ENCODE measurements at places on chromosomes 4 and X.

DNA sequence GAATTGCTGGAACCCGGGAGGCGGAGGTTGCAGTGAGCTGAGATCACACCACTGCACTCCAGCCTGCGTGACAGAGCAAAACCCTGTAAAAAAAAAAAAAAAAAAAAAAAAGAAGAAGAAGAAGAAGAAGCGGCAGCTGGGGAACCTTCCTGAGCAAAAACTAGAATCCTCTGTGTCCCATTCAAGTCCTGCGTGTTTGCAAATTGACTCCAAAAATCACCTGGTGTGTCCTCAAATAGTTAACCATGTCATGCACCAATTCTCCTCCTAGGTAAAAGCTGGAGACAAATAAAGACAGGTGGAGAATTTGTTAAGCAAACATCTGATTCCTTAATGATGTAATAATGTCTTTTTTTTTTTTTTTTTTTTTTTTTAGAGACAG, 31.9 kb upstream of the ASMTL start:
- DNase-seq, result no peak

GRCh38 chr4:170887396-170887795, 797.6 kb upstream of the AADAT start:
- no peak for DNase-seq

DNA sequence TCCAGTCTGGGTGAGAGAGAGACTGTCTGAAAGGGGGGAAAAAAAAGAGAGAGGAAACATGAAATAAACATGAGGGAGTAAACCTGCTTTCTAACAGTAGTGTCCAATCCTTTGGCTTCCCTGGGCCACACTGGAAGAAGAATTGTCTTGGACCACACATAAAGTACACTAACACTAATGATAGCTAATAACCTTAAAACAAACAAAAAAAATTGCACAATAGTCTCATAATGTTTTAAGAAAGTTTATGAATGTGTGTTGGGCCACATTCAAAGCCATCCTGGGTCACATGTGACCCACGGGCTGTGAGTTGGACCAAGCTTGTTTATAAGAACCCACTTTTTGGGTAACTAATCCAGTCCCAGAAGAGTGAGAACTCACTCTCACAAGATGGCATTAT, 30.3 kb downstream of the PDS5A start:
- no peak for DNase-seq

DNA sequence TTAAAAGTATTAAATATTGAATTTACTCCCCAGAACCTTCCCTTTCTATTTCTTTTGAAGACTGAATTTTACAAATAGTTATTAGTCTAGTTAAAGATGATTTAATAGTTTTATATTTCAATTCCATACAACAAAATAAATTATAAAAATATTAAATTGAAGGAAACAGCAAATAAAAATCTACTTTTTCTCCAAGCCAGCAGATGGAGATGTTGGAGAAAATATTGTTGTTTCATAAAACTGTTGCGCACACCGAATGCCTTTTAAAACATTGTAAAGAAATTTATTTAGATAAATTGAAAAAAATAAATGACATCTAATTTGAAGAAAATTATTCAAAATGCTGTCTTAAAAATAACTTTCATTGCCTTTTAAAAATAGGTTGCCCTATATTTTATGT, 5.5 kb downstream of the GRIA2 start:
- DNase-seq, result no peak

DNA sequence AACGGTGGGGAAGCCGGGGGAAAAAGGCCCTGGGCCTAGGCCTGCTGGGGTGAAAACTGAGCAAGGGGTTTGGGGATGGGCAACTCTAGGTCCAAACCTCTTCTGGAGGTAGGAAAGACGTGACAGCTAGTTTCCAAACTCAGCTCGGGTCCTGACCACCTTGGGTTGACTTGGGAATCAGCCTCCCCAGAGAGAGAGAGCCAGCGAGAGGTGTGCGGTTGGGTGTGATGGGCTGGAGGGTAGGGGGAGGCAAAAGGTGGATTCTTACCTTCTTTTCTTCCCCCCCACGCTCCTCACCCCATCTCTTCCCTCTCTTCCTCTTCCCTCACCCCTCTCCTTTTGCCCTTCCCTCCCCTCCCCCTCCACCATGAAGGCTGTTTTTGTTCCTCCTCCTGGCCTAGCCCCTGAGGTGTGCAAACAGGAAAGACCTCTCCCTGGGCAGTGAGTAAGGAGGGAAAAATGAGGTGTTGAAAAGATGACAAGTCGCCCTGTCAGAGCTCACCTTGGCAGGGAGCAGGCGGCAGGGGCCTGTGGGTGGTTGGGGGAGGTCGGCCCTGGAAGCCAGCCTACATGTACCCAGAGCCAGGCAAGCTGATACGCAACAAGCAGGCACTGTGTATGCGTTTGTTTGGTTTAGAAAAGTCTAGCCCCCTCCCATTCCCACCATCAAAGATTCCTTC, 14.8 kb downstream of the PJA1 start:
- DNase-seq, result no peak

GRCh38 chr4:178185517-178185916, 743.3 kb upstream of the AGA start:
- no peak for DNase-seq

- DNase-seq, result no peak
These were observed 145.6 kb downstream of the SMIM20 start for GRCh38 chr4:26059391-26060154.

DNA sequence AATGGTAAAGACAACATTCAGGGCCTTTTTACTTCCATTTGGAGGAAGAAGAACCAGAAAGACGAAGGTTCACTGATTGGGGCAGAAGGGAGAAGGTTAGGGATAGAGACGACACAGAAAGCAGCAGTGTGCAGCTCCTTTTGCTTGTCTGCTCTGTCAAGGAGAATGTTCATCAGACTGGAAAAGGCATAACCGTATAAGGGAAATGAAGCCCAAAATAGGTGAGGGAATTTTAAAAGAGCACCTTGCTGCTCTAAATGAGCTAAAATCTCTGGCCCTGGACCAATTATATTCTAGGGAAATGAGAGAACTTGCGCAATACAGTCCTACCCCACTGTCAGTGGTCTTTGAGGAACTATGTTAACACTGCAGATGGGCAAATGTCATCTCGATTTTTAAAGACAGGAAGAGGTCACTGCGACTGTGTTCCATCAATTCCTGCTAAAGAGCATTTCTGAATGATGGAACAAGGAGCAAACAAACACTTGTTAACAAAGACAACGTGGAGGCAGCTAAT, 909.8 kb upstream of the FTHL17 start:
- no peak for DNase-seq

DNA sequence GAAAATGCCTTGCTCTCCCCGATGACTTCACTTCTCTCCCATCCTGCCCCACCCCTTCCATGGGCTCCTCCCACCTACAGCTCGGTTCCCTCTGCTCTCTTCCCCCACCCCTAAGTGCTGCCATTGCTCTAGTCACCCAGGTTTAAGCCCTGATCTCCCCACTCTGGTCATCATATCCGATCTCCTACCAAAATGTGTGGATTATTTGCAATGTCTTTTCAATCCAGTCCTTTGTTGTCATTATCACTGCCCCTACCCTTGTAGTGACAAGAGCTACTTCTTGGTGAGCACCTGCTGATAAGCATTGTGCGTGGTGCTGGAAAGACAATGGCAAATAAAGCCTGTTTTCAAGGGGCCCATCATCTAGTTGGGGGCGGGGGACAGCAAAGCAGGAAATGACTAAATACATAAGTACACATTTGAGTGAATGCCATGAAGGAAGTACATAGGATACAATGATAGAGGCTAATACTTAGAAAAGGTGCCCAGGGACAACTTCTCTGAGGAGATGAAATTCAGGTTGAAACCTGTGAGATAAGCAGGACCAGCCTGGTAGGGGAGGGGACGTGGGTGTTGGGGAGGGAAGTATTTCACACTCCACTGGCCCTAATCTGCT, 63.8 kb downstream of the DLG3 start:
- DNase-seq, result no peak

- DNase-seq, result peak; percentile 31
These were observed 88.2 kb upstream of the TFDP3 start for GRCh38 chrX:133306316-133306715.

DNA sequence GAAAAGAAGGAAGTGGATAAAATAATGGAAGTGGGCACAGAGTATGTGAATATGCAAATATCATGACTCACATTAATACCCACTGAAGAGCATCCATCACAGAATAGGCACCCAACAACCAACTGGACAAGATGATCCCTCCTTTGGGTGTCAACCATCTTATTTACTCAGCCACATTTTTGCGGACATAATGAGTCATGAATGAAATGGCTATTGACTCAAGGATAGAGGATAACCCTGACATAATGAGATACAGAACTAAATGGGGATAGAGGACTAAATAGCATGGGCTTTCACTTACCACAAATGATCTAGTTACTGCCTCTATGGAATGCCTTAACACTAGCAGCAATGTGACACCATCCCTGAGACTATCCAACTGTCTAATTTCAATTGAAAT, 224.7 kb downstream of the ANTXR2 start:
- DNase-seq, result no peak

DNA sequence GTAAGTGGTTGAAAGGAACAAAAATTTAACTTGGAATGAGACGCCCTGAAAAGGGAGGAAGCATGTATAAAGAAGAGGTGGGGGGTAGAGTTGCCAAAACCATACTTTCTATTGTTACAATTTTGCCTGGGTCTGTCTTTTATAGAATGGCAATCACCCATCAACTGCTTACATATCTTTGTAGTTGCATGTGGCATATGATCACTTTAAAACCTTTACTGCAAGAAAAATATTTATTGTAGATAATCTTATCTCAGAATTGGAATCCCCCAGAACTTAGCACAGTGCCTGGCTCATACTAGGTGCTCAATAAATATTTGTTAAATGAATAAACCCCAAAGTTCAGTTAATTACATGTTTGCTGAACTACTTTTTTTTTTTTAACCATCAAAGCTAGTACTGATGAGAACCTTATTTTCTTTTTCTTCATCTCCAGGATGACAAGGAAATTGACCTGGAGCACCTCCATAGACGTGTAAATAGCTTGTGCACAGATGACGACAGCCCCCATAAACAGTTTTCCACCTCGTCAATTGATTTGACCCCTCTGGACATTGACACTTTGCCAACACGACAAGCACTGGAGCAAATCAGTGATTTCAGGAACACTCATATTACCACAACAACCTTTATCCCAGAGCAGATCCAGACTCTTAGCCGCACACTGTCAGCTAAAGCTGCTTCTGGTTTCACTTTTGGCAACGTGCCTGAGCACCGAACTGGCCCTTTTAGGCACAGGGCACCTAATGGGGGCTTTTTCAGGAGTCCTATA, 56.7 kb upstream of the ATOH1 start:
- no peak for DNase-seq

- no peak for DNase-seq
These were observed 17.2 kb upstream of the PRDM5 start for GRCh38 chr4:120939693-120940092.

DNA sequence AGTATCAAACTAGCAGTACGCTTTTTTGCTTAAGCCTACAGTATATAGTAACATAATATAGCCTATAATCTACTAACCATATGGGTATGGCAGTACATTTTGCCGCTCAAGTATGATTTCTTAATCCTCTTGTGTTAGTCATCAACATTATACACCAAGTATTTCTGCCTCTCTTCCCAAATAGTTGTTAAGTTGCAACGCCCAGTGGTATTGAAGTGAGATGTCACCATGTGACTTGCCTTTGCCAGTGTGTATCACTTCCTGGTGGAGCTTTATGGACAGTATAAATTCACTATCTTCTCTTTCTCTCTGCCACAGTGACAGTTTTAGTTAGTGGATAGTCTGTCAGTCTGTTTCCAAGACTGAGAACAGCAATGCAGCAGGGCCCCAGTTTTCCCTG, 535.5 kb downstream of the PDHA2 start:
- DNase-seq, result no peak
